SHP77 (cell line): ENCODE measurements at places on chromosomes 2 and 18.

DNA sequence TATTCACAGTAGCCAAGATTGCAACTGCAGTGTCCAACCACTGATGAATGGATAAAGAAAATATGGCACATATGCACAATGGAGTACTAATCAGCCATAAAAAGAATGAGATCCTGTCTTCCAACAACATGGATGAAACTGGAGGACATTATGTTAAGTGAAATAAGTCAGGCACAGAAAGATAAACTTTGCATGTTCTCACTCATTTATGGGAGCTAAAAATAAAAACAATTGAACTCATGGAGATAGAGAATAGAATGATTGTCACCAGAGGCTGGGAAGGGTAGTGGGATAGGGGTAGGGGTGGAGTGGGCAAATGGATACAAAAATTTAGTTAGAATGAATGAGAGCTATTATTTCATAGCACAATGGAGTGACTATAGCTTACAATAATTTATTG lies 305.5 kb upstream of the ETAA1 start:
- DNase-seq, result no peak

DNA sequence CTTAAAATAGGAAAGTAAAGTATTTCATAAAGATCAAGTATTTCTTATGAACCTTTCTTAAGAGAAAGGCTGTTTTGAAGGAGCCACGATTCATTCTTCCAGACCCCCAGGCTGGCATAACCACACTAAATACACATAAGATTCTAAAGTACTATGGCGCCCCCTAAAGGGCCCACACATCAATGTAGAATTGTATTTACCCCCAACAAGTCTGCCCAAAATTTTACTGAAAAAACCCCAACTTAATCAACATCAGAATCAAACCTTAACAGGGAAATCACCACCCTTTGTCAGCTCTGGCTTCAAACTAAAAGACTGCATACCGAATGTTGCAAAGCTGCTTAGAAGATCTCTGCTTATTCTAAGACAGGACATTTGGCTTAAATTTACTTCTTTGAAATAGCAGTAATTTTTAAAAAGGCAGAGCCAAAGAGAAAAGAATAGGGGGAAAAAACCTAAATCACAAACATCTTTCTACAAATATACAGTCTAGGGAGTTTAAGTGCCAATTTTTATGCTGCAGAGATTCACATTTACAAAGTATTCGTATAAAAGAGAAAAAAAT lies 20.4 kb upstream of the BCL2 start:
- DNase-seq, result peak; percentile 44

DNA sequence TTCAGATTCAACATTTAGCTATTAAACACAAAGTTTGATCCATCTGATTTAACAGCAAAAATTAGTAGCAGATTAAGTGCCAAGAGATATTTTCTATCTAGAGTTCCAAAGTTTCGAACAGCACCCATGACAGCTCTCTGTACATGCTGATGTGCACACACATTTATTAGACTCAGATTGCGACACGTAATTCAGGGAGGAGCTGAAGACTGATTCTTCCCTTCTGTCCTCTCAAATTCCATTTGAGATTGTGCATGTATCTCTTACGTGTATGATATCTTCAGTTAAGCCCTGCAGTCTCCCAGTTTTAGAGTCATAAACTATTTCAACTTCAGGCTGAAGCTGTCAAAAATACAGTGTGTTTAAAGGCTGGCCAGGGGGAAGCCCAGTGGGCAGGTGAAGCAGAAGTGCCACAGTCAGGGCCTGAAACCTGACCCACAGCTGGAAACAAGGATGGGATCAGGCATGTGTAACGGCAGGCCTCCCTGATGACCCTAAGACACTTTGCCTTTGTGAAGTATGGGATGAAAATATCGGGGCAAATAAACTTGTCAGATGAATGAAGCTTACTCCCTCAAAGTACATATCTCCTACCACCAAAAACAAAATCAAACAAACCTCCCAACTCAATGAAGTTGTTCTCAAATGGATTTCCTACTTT lies 30.6 kb downstream of the CYB5A start:
- DNase-seq, result no peak

DNA sequence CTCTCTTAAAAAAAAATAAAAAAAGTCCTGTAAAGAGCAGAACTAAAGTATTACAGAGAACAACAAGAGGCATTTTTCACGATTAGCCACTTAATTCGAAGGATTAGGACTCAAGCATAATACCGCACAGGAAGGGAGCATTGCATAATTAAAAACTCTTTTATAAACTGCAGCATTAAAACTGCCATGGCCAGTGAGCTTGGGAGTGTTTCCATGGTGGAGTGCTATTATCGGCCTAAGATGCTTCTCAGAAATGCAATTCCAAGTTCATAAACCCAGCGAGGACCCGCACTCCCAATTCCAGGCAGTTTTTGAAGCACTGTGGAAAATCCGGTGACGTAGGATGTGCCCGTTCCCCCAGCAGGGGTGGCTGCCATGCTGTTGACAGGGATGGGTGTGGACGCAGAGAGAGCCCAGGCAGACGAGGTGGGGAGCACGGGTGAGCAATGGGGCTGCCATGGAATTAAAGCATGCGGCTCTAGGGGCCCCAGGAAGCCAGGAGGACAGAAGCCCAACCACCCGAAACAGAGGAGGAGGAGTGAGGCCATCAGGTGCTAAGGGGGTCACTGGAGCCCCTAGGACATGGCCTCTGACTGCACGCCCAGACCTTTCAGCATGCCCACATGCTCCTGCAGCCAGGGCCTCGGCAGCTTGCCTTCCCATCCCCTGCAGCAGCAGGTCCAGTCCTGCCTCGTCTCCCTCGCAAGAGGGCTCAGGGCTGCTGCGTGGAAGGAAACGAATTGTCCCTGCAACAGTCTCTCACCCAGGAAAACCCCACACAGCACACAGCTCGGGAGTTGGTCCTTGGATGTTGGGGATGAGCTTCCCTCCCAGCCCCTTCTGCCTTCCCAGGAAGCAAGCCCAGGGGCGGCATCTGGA lies 233.4 kb downstream of the NDUFA10 start:
- no peak for DNase-seq
